Fibroblast of pulmonary artery (primary cell): ENCODE measurements at places on chromosomes 4 and X.

DNA sequence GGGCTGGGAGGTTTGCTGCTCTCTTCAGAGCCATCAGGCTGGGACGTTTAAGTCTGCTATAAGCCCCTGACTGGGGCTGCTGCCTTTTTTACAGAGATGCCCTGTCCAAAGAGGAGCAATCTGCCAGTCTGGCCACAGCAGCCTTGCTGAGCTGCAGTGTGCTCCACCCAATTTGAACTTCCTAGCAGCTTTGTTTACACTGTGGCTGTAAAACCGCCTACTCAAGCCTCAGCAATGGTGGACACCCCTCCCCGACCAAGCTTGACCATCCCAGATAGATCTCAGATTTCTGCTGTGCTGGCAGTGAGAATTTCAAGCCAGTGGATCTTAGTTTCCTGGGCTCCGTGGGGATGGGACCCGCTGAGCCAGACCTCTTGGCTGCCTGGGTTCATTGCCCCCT, 40.7 kb downstream of the SPATA18 start:
- DNase-seq = no peak

- DNase-seq = no peak
These were observed 59.4 kb upstream of the FBXW7 start for GRCh38 chr4:152594978-152595925.

DNA sequence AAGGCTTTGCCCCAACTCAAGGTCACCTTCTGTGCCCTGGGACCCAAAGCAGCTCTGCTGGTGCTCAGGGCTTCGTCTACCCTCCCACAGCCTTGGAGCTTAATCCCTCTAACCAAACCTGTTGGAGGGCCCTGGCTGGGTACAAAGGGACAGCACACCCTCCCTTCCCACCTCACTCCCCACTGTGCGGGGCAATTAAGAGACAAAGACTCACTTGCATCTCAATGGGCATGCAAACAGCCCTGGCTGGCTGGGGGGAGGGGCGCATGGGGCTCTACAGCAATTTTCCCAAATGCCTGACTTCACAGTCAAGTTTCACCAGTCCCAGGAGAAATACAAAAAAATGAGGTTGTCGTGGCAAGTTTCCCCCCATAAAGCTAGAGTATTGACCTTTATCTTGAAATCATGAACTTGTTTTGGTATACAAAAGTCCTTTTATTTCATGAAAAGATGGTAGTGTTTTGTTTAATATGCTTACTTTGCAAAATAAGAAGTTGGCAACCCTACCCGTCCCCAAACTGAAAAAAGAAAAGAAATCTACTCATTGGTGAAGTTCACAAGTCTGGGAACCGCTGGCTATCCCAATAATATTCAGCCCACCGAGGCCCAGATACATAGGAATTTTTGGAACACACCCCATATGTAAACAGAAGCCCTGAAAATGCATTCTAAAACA, 4.1 kb upstream of the CD99L2 start:
- DNase-seq = no peak

- no peak for DNase-seq
These were observed 878.3 kb downstream of the FSTL5 start for GRCh38 chr4:161285461-161285860.

- no peak for DNase-seq
These were observed 262.6 kb downstream of the GPC3 start for GRCh38 chrX:133722756-133723155.

GRCh38 chr4:146648461-146648783, 9.7 kb downstream of the POU4F2 start:
- DNase-seq = no peak

DNA sequence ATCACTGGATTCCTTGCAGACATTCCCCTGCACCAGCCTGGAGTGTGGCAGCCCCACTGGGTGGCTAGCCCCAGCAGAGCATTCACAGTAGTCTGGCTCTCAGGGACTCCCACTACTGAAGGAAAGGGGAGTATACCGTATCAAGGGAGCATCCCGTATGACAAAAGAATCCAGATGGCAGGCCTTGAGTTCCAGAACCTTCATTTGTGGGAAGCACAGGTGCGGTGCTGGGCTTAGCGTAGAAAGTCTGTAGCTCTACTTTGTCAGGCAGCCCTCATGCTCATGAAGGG, 79.6 kb downstream of the CENPC start:
- DNase-seq = no peak

- DNase-seq = no peak
These were observed 500.1 kb downstream of the PCDH19 start for GRCh38 chrX:99909946-99910345.

- no peak for DNase-seq
These were observed 331.8 kb downstream of the DKK2 start for GRCh38 chr4:106704253-106704870.

GRCh38 chrX:37879692-37880091, 32.3 kb upstream of the DYNLT3 start:
- no peak for DNase-seq

- peak; percentile 91 for DNase-seq
These were observed 3.4 kb downstream of the SPARCL1 start for GRCh38 chr4:87525636-87526295.

GRCh38 chr4:8699479-8700145, 107.0 kb downstream of the CPZ start:
- no peak for DNase-seq

DNA sequence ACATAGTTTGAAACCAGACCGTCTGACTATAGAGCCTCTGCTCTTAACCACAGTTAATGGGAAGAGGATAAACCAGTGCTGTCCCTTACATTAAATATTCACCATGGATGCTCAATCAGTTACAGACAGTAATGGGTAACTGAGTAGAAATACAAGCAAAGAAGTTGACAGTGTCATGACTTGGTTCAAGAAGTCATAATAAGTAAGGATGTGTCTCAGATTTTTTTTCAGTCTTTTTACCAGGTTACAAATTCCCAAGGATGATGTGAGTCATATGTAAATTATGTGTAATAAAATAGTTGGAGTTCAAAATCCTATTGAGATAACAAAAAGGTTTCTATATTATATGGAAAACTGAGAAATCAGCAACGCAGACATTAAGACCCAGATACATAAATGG, 31.1 kb downstream of the ZCCHC4 start:
- peak; percentile 5 for DNase-seq

- peak; percentile 10 for DNase-seq
These were observed 45.5 kb upstream of the PRKG2 start for GRCh38 chr4:81260443-81261101.

DNA sequence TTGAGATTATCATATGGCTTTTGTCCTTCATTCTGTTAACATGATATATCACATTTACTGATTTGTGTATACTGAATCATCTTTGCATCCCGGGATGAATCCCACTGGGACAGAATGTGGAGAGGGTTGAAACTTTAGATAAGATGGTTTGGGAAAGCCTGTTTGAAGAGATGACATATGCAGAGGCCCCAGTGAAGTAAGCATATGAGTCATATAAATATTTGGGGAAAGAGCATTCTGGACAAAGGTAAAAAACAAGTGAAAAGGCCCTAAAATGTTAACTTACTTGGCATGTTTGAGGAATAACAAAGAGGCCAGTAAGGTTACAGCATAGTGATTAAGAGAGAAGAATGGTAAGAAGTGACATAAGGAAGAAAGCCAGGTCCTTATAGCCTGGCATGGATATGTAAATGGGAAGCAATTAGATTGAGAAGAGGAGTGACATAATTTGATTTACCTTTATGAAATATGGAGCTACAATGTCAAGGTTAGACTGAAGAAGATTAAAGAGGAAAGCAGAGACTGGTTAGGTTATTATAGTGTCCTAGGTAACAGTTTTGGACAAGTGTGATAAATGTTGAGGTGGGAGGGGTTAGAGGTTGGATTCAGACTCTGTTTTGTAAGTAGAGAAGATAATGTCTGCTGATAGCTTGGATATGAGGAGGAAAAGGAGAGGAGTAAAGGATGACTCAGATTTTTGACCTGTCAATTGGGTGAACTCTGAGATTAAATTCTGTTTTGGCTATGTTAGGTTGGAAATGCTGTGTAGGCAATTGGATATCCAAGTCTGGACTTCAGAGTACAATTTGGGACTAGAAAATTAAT, 54.6 kb upstream of the DRP2 start:
- peak; percentile 31 for DNase-seq

DNA sequence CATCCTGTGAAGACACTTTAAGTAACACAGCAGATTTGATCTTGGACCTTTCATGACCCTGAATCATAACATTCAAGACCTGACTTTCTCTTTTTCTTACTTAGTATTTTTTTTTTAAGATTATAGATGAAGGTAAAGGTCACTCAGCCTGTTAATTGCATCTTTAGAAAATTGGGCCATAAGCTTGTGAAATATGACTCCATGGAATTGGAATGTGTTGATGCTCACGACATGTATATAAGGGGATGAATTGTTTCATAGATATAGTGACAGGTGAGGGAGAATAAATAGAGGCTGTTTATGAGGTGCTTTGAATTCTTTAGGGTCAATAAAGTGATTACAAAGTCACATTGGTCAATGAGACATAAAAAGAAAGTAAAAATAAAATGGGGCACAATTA, 27.7 kb upstream of the HS3ST1 start:
- no peak for DNase-seq
